ENCODE measurements at places on chromosomes 16 and 17. TPM values are rescaled to one million over a fixed set of nuclear protein-coding genes. Genes with fewer than 3 reads are reported as not detected.

GRCh38 chr17:73104450-73104849, 12.0 kb upstream of the SLC39A11 start:
- DNase-seq, result no peak

GRCh38 chr17:6642592-6642991, 1.7 kb downstream of the TXNDC17 start:
- DNase-seq, result no peak

- DNase-seq, result no peak
These were observed 29.6 kb downstream of the LITAF start for GRCh38 chr16:11556945-11557720.

GRCh38 chr17:9221147-9221921, 200.0 kb downstream of the NTN1 start:
- DNase-seq, result no peak

- DNase-seq, result no peak
These were observed 101.0 kb upstream of the CNTNAP4 start for GRCh38 chr16:76176153-76176552.

DNA sequence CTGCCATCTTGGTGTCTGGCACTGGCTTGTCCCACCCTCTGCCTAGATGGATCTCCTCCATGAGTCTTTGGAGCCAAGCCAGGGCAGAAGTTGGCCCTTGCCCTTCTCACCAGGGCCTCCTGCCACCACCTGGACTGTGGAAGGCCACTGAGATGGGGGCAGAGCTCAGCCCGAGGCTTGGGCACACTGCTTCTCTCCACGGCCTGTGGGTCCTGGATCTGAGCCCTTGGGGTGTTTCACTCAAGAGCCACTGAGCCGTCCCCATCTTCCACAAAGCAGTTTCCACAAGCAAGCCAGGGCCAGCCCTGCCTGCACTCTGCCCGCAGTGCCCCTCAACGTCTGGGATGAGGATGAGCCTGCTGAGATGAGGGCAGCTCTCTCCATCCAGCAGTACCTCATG, 16.7 kb upstream of the CD300A start:
- DNase-seq, result no peak

The USH1G gene
- total RNA-seq, result not detected

The TBC1D26 gene
- total RNA-seq, result not detected

Data from MG63 (cell line).